ENCODE measurements at places on chromosomes 3 and 15.

GRCh38 chr15:48614051-48614450 lies 31.5 kb downstream of the FBN1 start:
- H3K27me3 ChIP-seq = no peaks in the 10 kb centered on the region
- H3K36me3 ChIP-seq = no peaks in the 10 kb centered on the region
- no peak overlapping the region for H3K4me3 ChIP-seq
- no peak overlapping the region for H3K27ac ChIP-seq

- DNase-seq = no peak
- no peak overlapping the region for H3K27ac ChIP-seq
- no peaks in the 10 kb centered on the region for H3K27me3 ChIP-seq
Observed at GRCh38 chr15:58981808-58982475, 5.5 kb upstream of the RNF111 start.

DNA sequence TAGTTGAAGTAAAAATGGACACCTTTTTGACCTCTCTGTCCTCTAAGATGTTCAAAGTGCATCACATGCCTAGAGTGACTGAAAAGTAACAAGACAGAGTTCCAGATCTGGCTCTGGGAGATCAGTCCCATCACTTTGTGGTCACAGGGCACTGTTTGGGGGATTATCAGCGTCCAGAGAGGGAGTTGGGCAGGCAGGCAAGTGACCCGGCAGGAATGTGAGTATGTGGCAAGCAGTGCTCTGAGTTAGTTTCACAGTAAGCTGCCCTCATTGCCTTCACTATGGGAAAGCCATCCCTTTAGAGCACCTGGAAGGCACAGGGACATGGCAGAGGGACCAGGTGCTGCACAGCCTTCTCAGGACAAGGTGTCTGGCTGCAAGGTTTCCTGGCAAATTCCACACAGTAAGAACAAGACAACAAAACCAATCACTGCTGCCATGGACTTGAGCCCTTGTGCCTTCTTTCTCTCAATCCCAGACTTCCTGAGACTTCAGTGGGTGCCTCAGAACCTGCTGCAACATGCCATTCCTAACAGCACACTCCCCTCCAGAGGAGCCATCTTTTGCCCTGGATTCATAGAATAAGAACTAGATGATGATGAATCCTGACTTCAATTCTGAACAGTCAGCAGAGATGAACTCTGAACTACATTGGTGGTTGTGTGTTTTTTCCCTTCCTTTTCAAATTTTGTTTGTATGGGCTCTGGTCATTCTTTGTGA lies 55.2 kb downstream of the TIPARP start:
- no peaks in the 10 kb centered on the region for H3K4me1 ChIP-seq
- H3K27me3 ChIP-seq = no peaks in the 10 kb centered on the region
- no peak overlapping the region for H3K4me3 ChIP-seq
- H3K36me3 ChIP-seq = no peaks in the 10 kb centered on the region
- no peak overlapping the region for H3K27ac ChIP-seq

DNA sequence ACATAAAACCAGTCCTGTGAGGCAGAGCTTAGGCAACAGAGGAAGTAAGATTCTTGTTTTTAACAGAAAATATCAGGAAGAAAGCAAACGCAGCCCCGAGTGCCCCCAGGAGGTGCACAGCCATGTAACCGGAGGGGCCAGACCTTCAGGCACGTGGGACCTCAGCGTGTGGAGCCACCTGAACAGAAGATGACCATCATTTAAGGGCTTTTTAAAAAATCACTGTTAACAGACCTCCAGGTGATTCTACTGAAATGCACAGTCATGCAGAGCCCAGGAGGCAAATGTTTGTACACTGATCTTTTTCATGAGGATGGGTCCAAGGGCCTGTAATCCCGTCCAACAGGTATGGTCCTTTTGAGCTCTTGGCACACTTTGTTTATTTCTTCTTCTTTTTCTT lies 38.8 kb downstream of the SPG21 start:
- no peaks in the 10 kb centered on the region for H3K27me3 ChIP-seq
- H3K36me3 ChIP-seq = peaks cover 6% of the 10 kb centered on the region
- DNase-seq = no peak
- no peak overlapping the region for H3K4me3 ChIP-seq
- no peak overlapping the region for H3K27ac ChIP-seq
- no peaks in the 10 kb centered on the region for H3K4me1 ChIP-seq

DNA sequence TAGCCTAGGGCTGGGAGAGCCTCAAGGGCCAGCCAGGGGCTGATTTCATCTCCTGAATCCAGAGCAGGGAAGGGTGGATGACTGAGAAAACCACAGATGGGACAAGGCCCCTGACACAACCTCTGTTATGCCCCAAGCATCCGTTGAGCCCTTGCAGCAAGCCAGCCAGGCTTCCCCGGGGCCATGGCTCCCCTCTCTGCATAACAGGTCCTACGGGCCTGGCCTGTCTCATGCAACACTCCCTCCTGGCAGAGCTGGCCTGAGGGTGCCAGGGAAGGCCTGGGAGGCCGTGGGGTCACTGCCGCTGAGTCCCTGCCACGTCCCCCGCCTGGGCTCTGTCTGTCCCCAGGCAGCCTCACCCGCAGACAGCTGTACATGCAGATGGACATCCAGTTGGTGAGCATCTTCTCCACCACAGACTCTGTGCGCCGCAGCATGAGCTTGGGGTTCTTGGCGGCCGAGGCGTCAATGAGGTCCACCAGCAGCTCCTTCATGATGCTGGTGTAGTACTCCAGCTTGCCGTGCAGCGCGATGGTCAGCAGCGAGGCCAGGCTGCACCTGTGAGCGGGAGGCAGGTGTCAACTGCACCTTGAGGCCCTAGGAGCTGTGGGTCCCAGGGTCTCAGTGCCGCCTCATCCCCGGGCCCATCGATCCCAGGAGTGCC lies 22.1 kb downstream of the H1-8 start:
- H3K27ac ChIP-seq = no peak overlapping the region
- no peak for DNase-seq
- no peaks in the 10 kb centered on the region for H3K27me3 ChIP-seq
- H3K4me1 ChIP-seq = no peaks in the 10 kb centered on the region
- no peak overlapping the region for H3K4me3 ChIP-seq

- DNase-seq = no peak
- no peaks in the 10 kb centered on the region for H3K27me3 ChIP-seq
- no peaks in the 10 kb centered on the region for H3K36me3 ChIP-seq
Observed at GRCh38 chr15:75148280-75148679, 53.4 kb upstream of the C15orf39 start.

- no peak for DNase-seq
- no peaks in the 10 kb centered on the region for H3K27me3 ChIP-seq
- H3K4me1 ChIP-seq = no peaks in the 10 kb centered on the region
- H3K4me3 ChIP-seq = no peak overlapping the region
- H3K27ac ChIP-seq = no peak overlapping the region
- no peaks in the 10 kb centered on the region for H3K36me3 ChIP-seq
Observed at GRCh38 chr15:28979208-28979841, 93.6 kb downstream of the APBA2 start.

GRCh38 chr3:178086144-178086825 lies 450.0 kb upstream of the KCNMB2 start:
- H3K27ac ChIP-seq = no peak overlapping the region
- no peak for DNase-seq
- H3K27me3 ChIP-seq = no peaks in the 10 kb centered on the region
- peaks cover 6% of the 10 kb centered on the region for H3K4me1 ChIP-seq
- no peaks in the 10 kb centered on the region for H3K36me3 ChIP-seq

GRCh38 chr3:82236257-82236656 lies 474.8 kb upstream of the GBE1 start:
- H3K4me3 ChIP-seq = no peak overlapping the region
- H3K27me3 ChIP-seq = no peaks in the 10 kb centered on the region
- no peak overlapping the region for H3K27ac ChIP-seq
- H3K4me1 ChIP-seq = no peaks in the 10 kb centered on the region
- DNase-seq = no peak

DNA sequence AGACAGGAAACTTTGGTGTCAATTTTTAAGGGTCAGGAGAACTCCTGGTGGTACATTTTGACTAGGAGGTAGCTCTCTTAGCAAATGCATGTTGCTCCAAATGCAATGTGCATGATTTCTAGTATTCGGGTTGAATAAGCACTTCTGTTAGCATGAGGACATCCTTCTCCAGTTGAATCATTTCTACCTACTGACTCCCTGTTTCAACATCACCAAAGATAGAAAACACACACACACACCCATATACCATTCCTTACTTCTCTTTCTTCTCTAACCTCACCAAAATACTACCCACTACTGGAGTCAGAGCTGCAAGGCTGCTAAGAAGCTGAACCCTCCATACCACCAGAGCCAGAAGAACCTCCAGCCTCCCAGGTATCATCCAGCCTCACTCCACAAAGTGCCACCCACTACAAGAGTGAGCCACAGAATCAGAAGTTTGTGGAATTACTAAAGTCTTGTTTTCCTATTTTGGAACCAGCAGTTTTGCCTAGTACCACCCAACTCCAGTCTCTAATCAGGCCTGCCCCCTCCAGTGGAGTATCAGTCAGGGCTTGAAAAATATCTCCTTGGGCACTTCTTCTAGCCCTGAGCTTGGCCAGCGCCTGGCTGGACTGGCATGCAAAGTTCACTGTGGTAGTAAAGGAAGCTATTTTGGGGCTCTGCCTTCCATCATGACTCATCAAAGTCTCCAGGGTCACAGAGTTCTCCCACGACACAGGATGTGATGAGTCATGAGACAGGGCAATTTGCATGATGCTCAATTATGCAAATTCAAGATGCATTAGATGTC lies 110.3 kb downstream of the CYP19A1 start:
- H3K27ac ChIP-seq = no peak overlapping the region
- DNase-seq = no peak
- no peaks in the 10 kb centered on the region for H3K27me3 ChIP-seq
- H3K4me3 ChIP-seq = no peak overlapping the region
- no peaks in the 10 kb centered on the region for H3K4me1 ChIP-seq
- H3K36me3 ChIP-seq = no peaks in the 10 kb centered on the region

GRCh38 chr3:138879541-138880380 lies 45.0 kb upstream of the PIK3CB start:
- H3K27me3 ChIP-seq = no peaks in the 10 kb centered on the region
- no peak overlapping the region for H3K4me3 ChIP-seq
- no peak for DNase-seq
- H3K27ac ChIP-seq = no peak overlapping the region

GRCh38 chr3:12759693-12760565 lies 870 bp upstream of the TMEM40 start:
- no peaks in the 10 kb centered on the region for H3K4me1 ChIP-seq
- no peak overlapping the region for H3K4me3 ChIP-seq
- H3K36me3 ChIP-seq = no peaks in the 10 kb centered on the region
- no peaks in the 10 kb centered on the region for H3K27me3 ChIP-seq

- H3K4me3 ChIP-seq = peak overlapping the region; percentile 82
- H3K36me3 ChIP-seq = no peaks in the 10 kb centered on the region
- peaks cover 9% of the 10 kb centered on the region for H3K4me1 ChIP-seq
Observed at GRCh38 chr3:51538115-51538458, 432 bp upstream of the RAD54L2 start.

- no peaks in the 10 kb centered on the region for H3K4me1 ChIP-seq
- H3K36me3 ChIP-seq = no peaks in the 10 kb centered on the region
- no peaks in the 10 kb centered on the region for H3K27me3 ChIP-seq
- H3K27ac ChIP-seq = no peak overlapping the region
- H3K4me3 ChIP-seq = no peak overlapping the region
Observed at GRCh38 chr3:161409858-161410257, 38.5 kb upstream of the SPTSSB start.

DNA sequence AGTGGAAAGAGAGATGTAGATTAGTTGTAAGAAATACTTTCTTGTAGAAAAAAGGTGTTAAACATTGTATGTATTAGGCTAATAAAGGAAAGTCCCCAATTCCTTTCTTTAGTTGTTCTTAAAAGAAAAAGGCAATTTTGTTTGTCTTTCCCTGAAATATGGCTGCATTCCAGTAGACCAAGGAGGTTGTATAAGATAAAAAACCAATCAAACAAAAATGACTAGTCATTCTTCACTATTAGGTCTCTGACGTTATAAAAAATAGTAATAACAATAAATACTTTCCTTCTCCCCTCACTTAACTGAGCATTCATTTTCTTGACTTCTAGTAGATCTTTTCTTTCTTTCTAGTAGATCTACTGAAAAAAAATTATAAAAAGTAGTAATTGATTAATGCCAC lies 8.6 kb upstream of the PPM1L start:
- H3K4me3 ChIP-seq = no peak overlapping the region
- no peak for DNase-seq
- H3K36me3 ChIP-seq = no peaks in the 10 kb centered on the region
- H3K27me3 ChIP-seq = no peaks in the 10 kb centered on the region
- no peak overlapping the region for H3K27ac ChIP-seq
- no peaks in the 10 kb centered on the region for H3K4me1 ChIP-seq

DNA sequence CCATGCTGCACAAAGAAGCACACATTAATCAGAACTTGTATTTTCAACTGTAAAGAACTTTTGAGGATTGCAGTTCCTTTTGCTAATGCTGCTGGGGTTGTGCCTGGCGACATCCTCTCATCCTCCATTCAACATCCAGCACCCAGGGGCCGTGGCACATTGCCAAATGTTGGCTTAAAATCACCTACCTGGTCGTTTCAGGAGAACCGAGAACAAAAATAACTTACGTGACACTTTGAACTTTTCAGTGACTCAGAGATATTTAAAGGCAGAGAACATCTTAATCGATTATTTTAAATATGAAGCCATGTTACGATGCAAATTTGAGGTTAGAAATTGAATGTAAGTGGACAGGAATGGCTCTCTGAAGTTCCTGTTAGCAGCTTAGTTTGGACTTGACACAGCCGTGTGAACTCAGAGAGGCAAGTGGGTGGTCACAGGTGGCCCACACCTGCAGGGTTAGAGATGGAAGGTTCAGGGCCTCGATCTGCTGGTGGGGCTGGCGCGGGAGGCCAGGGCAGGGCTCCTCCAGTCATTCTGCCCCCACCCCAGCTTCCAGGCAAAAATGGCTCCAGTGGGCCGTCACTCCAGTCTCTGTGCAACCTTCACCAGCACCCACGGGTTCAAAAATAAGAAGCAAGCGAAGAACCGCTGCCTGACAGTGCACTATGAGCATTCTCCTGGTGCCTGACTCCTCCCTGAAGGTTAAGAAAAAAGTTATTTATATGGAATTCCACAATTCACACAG lies 12.2 kb downstream of the LRRK1 start:
- no peak overlapping the region for H3K27ac ChIP-seq
- no peaks in the 10 kb centered on the region for H3K27me3 ChIP-seq
- DNase-seq = no peak
- H3K4me3 ChIP-seq = no peak overlapping the region

DNA sequence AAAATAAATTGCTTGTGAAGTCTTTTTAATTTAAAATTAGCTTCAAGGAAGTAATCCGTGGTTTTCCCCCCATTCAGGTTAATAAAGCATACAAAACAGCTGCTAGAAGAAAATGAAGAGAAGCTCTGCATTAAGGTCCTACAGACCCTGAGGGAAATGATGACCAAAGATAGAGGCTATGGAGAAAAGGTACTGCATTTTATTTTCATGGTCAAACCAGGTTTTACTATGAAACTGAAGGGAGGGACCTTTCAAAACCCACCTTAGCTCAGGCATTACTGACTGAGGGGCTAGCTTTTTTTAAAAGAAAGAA lies 218.5 kb downstream of the ITPR1 start:
- no peaks in the 10 kb centered on the region for H3K4me1 ChIP-seq
- H3K27ac ChIP-seq = no peak overlapping the region
- no peak for DNase-seq
- no peak overlapping the region for H3K4me3 ChIP-seq

Measured in effector memory CD4-positive, alpha-beta T cell (primary cell).